ENCODE measurements at places on chromosomes 12 and 14. TPM values are rescaled to one million over a fixed set of nuclear protein-coding genes. Genes with fewer than 3 reads are reported as not detected.

The C14orf132 gene
- 32.6 TPM for total RNA-seq

- no peak for DNase-seq
These were observed 192.1 kb upstream of the AMIGO2 start for GRCh38 chr12:47271800-47272239.

GRCh38 chr14:101135796-101136742 is 232.5 kb upstream of the RTL1 start:
- DNase-seq, result no peak

GRCh38 chr12:30862486-30862885 is 64.1 kb upstream of the TSPAN11 start:
- no peak for DNase-seq

GRCh38 chr12:75979181-75979580 is 52.4 kb downstream of the PHLDA1 start:
- no peak for DNase-seq

DNA sequence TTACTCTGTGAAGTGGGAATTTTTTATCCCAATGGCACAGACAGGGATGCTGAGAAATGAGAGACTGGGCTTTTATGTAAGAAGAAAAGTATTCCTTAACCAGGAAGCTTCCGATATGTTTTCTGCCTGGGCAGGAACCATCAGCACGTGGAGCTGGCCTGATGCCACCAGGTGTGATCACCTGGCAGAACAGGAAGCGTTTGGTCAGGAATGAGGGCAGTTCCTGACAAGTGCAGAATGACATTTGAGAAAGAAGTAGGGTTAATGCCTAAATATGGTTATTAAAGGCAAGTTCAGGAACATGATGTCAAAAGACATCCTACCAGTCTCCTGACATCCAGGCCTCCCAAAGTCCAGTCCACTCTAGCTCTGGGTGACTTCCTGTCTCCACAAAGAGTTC is 210.3 kb downstream of the NUAK1 start:
- no peak for DNase-seq

The APOF gene
- not detected for total RNA-seq

GRCh38 chr12:131271724-131272123 is 318.0 kb downstream of the ADGRD1 start:
- no peak for DNase-seq

The PTPRR gene
- total RNA-seq, result 16.7 TPM

DNA sequence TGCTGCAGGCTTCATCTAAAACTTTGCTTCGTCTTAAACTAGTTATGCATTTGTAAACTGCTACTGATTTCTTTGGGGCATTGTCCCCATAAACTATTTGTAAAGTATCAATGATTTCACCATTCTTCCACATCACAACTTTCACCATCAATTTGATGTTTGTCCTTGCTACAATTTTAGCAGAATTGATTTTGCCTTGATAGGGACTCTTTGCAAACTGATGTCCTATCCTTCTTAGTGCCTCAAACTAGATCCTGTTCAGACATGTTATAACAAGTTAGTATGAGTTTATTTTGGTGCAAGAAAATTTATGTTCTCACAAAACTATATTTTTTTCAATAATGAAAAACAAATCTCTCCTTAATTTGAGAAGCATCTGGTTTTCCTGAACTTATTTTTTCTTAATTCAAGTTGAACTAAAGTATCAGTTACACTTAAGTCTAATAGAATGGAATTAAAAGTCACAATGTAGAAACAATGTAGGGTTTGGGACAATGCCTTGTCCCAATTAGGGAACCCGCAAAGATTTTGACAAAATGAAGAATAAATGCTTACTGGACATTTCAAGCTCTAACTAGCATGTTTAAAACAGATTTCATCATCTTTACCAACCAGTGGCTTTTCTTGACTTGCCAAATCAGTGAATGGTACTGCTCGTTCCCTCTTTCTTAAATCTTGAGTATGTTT is 10.1 kb upstream of the ARID4A start:
- DNase-seq, result no peak

- DNase-seq, result no peak
These were observed 24.9 kb upstream of the ZDHHC17 start for GRCh38 chr12:76738824-76739579.

GRCh38 chr14:94379291-94380224 is 8.8 kb downstream of the SERPINA1 start:
- no peak for DNase-seq

- no peak for DNase-seq
These were observed 51.6 kb upstream of the DLK1 start for GRCh38 chr14:100674897-100675619.

GRCh38 chr14:84217066-84217465 is 1312.9 kb upstream of the FLRT2 start:
- DNase-seq, result no peak

The KRT77 gene
- total RNA-seq, result not detected

- DNase-seq, result no peak
These were observed 17.5 kb upstream of the ERGIC2 start for GRCh38 chr12:29398495-29398894.

The TMEM52B gene
- not detected for total RNA-seq

DNA sequence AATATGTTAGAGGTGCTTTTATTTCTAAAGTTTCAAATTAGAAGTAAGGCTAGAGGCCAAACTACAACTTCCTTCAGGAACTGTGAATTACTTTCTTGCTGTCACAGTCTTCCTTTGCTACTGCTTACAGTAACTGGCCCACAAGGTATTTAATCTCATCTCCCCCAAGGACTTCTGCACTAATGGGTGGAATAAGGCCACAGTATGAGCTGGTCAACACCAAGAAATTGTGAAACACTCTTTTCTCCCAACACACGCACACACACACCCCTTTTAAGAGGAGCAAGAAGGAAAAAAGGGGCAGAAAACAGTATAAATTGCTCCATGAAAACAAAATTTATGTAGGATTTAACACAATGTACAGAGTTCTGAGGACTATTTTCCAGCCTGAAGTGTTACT is 45.6 kb downstream of the SCAF11 start:
- DNase-seq, result no peak

- no peak for DNase-seq
These were observed 35.2 kb upstream of the CPSF6 start for GRCh38 chr12:69204191-69204590.

DNA sequence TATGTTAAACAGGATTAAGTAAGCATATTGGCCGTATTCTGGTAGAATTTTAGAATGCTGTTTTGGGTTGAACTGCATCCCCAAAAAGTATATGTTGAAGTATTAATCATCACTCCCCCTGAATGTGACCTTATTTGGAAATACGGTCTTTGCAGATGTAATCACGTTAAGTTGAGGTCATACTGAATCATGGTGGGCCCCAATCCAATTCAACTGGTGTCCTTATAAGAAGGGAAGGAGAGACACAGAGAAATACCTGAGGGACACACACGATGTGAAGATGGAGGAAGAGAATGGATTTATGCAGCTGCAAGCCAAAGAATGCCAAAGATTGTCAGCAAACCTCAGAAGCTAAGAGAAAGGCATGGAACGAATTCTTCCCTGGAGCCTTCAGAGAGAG is 268.6 kb downstream of the ITPR2 start:
- no peak for DNase-seq

The NID2 gene
- 8.2 TPM for total RNA-seq

GRCh38 chr14:60561845-60562746 is 53.1 kb downstream of the SIX6 start:
- DNase-seq, result peak; percentile 29

The NXPH4 gene
- total RNA-seq, result 0.82 TPM

The VRTN gene
- total RNA-seq, result not detected

GRCh38 chr14:76168531-76168930 is 16.8 kb downstream of the GPATCH2L start:
- DNase-seq, result no peak

GRCh38 chr12:94706250-94706661 is 55.9 kb upstream of the TMCC3 start:
- no peak for DNase-seq

All from frontal cortex (tissue), 4 donors.